ENCODE measurements at places on chromosomes 6 and 20.

DNA sequence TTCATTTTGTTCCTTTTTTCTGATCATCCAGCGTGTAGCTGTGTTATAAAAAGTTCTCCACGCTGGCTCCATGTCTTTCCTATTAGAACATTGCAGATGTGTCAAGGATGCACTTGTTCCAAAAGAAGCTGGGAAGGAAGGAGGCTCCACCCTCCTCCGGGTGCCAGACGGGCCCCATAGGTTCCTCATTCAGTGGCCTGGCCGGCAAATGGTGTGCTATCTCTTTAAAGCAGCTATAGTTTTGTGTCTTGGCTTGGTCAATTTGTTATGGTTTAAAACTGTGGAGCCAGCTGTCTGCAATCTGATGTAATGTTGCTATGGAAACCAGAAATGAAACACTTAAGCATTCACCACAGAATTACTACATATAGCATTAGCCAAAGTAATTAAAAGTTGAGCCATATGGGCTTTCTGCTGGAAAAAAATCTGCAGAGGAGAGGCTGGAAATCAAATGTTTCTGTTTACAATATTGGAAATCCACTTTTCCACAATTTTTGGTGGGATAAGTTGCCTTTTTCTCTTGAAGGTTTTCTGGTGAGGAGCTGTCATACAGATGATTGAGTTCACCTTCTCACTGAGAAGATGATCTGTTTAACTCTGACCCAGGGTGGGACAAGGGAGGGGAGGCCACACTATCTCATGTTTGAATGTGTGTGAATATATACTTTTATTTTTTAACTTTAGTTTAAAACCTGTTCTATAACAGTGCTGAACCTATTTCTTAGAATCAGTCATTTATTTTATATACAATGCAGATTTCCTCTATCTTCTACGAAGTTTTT lies 167.4 kb downstream of the SASH1 start:
- DNase-seq = no peak

DNA sequence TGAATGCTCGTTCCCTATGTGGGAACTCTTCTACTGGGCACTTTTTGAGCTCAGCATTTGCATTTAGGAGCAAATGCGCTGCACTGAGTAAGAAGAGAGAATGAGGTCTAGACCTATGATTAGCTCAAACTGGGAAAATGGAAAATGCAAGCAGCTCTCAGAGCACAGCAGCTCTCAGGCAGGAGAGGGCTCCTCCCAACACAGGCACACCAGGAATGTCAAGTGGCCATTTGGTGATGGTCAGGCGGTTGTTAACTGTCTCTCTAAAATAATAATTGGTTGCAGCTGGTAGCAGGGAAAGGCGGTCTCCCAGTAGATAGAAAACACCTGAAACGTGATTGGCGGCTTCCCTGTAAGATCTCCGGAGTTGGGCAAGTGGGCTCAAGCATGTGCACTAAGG lies 162.0 kb upstream of the ECI2 start:
- no peak for DNase-seq

DNA sequence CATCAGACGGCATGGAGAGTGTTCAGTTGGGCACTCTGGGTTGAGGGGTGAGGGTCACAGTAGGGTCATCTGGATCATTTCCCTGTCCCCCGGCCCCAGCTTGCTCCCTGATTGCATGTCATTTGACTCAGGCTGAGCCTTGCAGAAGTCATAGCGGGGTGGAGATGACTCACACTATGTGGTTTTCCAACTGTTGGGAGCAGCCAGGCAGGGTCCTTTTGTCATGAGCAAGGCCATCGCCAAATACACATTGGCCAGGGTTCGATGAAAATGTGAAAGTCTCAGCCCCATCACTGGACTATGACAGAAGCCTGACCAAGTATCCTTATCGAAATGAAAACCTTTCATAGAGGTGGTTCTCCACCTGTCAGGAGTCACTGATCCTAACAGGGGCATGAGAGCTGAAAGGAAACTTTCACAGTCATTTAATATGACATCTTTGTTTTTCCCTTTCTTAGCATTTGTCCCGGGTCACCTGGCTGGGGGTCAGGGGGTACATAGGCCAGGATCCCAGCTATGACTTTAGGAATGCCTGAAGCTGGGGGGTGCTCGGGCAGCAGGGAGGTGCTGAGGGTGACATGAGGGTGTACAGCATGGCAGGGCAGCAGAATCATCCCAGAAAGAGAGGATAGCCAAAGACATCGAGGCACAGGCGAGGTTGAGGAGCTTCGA lies 70.2 kb upstream of the CD93 start:
- no peak for DNase-seq

DNA sequence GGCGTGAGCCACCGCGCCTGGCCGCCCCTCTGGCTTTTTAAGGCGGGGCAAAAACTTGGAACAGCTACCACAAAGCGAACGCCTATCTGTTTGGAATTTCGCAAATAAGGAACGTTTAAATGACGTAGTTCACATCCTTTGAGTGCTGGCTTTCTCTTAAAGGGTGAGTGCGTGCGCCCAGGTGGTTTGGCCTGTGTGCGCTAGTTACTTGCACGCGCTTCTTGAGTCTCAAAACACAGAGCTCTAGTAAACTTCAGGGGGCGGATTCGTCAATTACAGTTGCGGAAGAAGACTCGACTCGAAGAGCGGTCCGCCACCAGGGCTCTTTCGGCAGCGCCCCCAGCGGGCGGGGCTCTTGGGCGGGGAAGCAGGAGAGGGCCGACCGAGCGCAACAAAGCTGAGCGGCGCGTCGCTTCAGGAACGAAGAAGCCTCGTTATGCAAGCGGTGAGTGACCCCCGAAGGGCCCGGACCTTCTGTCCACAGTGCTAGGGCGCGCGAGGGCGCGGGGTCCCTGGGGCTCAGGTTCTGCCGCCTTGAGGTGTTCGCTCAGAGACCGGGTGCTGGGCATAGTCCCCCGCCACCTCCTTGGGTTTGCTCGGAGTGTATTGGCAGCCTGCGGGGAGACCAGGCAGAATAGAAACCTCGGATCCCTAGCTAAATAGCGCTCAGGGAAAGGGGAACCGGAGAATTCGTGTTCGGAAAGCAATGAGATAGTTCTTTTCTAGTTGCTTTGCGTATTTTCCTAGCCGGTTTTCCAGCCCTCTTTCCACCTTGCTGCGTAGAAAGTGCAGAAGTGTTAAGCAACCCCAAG lies at the start of gene SYCP2L:
TSS of gene SYCP2L (plus strand) at position 362 of the 812 bp plus-strand sequence. CDS start at position 437, 75 bp downstream.
- no peak for DNase-seq

Data from NCI-H187 treated with DMSO at 0.1 percent for 48 hours (cell line).